ENCODE measurements at places on chromosomes 11 and 22.

DNA sequence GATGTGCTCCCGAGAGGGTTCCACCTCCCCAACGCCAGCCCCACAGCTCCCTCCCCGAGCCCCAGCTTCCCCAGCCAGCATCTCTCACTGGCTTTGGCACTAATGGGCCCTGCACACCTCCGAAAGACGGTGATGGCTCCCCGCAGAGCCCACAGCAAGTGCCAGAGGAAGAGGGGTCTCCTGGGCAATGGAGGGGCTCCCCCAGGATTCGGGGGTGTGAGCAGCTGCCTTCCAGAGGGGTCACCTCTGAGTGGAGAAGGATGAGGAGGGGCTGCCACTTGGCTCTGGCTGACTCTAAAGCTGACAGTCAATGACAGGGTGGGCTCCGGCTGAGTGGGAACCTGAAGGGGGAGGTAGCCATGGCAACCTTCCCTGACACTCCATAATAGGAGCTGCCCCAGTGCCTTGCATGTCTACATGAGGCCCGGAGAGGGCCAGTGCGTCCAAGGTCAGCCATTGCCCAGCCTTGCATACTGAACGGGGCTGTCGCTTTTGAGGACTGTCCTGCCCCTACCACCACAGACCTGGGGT is 98.6 kb upstream of the SYT13 start:
- no peak for DNase-seq

- peak; percentile 87 for DNase-seq
These were observed 109.8 kb downstream of the BCR start for GRCh38 chr22:23289851-23290724.

GRCh38 chr11:72232260-72233055 is 7.9 kb downstream of the INPPL1 start:
- no peak for DNase-seq

GRCh38 chr22:47367993-47368945 is 605.8 kb downstream of the TBC1D22A start:
- no peak for DNase-seq

DNA sequence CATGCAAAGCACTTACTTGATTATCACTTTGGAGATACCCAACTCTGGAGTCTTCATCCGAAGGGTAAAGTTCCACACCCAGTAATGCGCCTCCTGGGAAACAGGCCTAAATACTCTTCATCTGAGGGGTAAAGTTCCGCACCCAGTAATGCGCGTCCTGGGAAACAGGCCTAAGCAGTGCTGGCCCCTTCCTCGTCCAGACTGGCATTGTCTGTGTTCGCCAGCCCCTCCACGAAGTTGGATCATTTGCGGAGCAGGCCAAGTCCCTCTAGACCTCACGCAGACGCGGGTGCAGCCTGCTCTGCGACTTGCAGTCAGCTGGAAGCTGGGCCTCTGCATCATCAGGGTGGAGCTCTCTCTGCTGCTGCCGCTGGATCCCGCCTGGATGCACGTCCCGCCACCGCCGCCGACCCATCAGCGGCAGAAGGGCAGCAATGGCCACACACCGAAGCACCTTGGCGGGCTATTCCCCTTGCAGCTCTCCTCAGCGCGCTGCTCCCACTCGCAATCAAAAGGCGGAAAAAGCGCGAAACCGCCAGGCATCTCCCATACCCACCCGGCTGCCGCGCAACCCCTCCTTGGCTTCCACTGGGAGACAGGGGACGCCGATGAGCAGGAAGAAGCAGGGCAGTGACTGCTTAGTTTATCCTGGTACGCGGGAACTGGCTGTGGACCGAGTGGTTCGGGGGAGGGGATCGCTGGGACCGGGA is 34.1 kb upstream of the GLYATL1 start:
- no peak for DNase-seq

GRCh38 chr11:124976531-124976930 is 22.5 kb downstream of the CCDC15 start:
- no peak for DNase-seq

DNA sequence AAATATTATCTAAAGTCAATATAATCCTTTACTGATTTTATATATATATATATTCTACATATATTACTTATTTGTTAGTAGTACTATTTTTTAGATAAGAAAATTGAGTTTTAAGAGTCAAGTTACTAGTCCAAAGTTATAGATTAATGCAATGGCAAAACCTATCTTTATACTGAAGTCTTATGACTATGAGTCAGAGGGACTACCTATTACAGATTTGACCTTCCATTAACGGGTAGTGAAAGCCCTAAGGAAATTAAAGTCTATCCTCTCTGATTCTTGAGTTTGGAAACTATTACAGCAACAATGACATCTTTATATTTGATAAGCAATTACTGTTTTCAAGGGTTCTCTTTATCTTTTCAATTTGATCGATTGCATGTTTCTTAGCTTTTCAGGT is 315.8 kb downstream of the CASP12 start:
- no peak for DNase-seq

GRCh38 chr11:79369055-79369454 is 71.8 kb downstream of the TENM4 start:
- no peak for DNase-seq

- DNase-seq = no peak
These were observed 59.6 kb downstream of the MAPK1 start for GRCh38 chr22:21807544-21808529.

DNA sequence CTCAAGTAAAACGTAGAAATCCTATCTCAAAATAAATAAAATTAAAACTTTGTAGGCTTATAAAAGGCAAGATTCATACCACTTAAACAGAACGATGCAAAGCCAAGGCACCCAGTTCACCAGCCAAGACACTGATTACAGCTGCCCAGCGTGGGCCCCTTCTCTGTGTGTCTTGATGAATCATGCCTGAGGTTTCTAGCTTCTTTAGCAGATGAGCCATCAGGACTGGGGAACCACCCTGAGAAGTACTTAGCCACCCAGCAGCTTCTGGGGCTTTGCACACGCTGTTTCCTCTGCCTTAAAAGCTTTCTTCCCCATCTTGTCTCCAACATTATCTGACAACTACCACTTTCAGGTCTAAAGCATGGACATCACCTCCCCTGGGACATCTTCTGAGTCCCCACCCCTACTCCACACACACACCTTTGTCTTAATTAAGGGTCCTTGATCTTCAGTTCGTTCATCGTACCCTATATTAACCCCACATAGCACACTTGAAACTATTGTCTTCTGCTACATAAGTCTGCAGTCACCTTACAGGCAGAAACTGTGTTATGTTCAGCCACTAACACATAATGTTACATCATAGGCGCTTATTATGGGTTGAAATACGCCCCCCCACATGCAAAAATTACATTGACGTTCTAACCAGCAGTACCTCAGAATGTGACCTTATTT is 8.7 kb upstream of the LAYN start:
- peak; percentile 84 for DNase-seq

- no peak for DNase-seq
These were observed at the start of gene F2 for GRCh38 chr11:46719048-46719542. Gene F2, plus strand, starts transcription at chr11:46719213. Its CDS starts 23 bp downstream, at chr11:46719236.

DNA sequence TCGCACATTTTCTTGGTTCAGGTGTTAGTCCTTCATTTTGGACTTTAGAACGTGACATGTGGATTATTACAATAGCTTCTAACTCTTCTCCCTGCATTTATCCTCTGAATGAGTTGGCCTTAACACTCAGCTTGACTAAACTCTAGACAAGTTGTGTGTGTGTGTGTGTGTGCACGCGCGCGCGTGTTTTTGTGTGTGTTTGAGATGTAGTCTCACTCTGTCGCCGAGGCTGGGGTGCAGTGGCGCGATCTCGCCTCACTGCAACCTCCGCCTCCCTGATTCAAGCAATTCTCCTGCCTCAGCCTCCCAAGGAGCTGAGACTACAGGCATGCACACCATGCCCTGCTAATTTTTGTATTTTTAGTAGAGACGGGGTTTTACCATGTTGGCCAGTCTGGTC is 24.3 kb upstream of the KCNA4 start:
- no peak for DNase-seq

DNA sequence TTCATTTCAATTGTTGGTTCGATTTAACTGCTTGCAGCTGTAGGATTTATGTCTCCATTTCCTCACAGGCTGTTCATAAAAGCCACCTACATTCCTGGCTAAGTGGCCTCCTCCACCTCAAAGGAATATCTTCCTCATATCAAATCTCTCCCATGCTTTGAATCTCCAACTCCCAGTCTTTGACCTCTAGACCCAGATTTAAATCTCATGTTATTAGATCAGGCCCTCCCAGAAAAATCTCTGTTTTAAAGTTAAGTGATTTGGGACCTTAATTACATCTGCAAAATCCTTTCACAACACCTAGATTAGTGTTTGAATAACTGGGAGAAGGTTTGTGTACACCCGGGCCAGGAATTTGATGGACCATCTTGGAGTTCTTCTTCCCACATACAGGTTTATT is 33.9 kb upstream of the POLA2 start:
- DNase-seq = no peak

DNA sequence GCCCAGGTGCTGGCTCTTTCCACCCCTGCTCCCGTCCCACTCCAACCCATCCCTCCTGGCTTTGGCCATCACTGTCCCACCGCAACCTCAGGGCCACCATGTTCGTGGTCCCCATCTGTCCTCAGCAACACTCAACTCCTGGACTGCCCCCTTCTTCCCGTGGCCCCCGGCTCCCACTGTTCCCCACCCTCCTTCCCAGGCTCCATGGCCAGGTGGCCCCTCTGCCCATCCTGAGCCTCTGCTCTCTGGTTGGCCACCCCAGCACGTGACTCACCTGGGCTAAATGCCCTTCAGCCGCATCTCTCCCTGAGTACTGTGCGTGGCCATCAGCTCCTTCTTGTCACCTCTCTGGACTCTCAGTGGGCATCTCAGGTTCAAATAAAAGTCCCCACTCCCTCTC is 41.6 kb upstream of the PHF21B start:
- DNase-seq = no peak

DNA sequence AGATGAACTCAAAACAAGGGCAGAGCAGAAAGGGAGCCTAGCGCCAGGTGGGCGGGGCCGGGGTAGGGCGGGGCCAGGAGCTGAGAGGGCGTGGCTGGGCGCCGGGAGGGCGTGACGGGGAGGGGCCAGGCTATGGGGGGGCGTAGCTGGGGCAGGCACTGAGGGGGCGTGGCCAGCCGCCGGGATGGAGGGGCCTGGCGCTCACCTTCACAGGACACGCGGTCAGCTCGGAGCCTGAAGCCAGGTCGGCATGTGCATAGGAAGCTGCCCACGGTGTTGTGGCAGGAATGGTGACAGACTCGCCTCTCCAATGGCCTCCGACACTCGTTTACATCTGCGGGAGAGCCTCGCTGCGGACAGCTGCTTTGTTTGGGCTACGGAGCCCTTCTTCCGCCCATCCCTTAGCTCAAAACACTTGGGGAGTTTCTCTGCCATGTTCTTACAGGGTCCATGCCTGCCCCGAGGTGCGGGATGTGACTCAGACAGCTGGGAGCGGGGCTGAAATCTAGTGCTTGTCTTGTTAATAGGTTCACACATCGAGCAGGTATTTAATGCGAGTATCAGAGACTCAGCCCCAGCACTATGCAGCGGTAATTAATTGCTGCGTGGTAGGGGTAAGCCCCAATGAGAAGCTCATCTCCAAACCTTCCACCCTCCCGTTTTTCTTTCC is 13.4 kb downstream of the VWCE start:
- peak; percentile 70 for DNase-seq

DNA sequence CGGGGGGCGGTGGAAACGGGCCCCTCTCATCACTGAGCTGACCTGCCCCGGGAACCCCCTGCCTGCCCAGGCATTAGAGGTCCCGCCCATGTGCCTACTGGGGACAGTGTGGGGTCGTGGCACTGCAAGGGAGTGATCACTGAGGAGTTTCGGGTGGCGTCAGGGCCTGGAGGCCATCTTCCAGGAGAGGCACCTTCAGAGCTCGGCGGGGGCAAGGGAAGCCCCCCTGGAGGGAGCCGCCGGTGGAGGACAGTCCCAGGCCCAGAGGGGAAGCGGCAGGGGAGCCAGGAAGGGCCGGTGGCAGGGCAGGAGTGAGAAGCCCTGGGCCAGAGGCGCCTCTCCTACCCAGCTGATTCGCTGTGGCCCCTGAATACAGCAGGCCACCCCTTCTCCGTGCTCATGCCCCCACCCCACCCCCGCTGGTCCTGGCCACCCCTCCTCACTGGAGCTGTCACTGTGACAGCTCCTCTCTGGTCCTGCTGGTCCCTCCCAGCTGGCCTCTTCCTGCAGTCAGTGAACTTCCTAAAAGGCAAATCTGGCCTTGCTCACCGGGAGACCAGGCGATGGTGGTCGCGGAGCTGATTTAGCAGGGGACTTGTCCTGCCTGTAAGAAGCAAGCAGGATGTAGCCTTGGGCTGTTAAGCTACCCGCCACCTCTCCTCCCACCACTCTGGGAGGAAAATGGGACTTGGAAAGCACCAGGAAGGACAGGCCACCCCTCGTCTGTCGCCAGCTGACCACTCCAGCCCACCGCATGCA is 2.0 kb upstream of the MAPK11 start:
- DNase-seq = no peak

- no peak for DNase-seq
These were observed 936.2 kb upstream of the CHORDC1 start for GRCh38 chr11:91158891-91159537.

- no peak for DNase-seq
These were observed 12.6 kb downstream of the MED17 start for GRCh38 chr11:93796441-93797231.

- no peak for DNase-seq
These were observed 17.9 kb downstream of the RTN3 start for GRCh38 chr11:63698976-63699733.

- DNase-seq = peak; percentile 66
These were observed 12.7 kb downstream of the CD6 start for GRCh38 chr11:60984149-60984548.

DNA sequence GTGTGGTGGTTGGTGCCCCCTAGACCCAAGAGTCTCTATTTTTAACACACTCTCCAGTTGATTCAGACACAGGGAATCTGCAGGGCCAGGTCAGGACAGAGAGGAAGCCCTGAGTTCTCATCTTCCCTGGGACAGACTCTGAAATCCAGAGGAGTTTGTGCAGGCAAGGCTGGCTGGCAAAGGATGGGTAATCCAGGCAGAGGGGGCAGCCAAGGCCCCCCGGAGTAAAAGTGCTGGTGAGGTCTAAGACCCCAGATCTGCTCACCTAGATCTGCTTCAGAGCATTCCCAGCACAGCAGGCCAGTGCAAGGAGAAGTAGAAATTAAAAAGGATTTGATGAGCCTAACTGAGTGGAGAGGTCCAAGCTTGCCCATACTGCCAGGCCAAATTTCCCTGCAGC is 40.6 kb upstream of the MN1 start:
- DNase-seq = no peak

- DNase-seq = no peak
These were observed 28.2 kb upstream of the JAM3 start for GRCh38 chr11:134040386-134041302.

DNA sequence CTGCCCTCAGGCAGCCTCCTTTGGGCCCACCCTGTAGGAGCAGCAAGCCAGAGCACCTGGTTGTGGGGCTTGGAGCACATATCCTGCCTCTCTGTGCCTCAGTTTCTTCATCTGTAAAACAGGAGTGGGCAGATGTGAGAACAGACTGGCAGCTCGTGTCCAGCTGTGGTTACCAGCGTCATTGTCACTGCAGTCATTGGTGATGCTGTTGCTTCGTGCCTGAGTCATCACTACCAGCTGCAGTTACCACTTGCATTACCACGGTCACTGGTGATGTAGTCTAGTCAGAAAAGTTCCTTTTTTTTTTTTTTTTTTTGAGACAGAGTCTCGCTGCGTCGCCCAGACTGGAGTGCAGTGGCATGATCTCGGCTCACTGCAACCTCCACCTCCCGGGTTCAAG is 20.4 kb downstream of the RSPH14 start:
- no peak for DNase-seq

GRCh38 chr11:67490727-67491065 is 7.9 kb downstream of the AIP start:
- no peak for DNase-seq

GRCh38 chr11:11068113-11068512 is 210.3 kb upstream of the ZBED5 start:
- no peak for DNase-seq

Measured in activated CD4-positive, alpha-beta T cell treated with anti-CD3 and anti-CD28 coated beads, Interleukin-2, amount 10 ng/mL, durations not matched to agents 24 days and 14 days (primary cell).